Ascending aorta (tissue), 2 donors: ENCODE measurements at places on chromosomes 7 and 10. TPM values are rescaled to one million over a fixed set of nuclear protein-coding genes. Genes with fewer than 3 reads are reported as not detected.

DNA sequence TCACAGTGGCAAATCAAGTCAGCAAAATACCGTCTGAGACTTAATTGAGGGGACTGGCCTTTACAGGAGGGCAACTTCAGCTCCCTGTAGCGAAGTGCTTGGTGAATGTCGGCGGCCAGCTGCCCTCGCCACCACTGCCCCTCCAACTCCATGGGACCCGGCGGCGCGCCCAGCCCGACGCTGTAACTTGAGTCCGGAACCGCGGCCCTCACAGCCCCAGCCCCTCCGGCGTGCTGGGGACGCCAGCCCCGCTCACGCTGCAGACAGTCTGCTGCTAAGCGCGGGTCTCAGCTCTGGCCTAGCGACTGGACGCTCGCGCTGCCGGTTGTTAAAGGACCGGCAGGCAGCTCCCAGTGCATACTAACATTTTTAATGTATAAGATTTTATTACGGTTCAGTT lies 113.4 kb upstream of the NUPR2 start:
- DNase-seq, result no peak

GRCh38 chr10:92290076-92290836 lies 622 bp downstream of the CPEB3 start:
- no peak for DNase-seq

The HTR7 gene
- total RNA-seq, result 1.8 TPM

The RADIL gene
- total RNA-seq, result 42.4 TPM

DNA sequence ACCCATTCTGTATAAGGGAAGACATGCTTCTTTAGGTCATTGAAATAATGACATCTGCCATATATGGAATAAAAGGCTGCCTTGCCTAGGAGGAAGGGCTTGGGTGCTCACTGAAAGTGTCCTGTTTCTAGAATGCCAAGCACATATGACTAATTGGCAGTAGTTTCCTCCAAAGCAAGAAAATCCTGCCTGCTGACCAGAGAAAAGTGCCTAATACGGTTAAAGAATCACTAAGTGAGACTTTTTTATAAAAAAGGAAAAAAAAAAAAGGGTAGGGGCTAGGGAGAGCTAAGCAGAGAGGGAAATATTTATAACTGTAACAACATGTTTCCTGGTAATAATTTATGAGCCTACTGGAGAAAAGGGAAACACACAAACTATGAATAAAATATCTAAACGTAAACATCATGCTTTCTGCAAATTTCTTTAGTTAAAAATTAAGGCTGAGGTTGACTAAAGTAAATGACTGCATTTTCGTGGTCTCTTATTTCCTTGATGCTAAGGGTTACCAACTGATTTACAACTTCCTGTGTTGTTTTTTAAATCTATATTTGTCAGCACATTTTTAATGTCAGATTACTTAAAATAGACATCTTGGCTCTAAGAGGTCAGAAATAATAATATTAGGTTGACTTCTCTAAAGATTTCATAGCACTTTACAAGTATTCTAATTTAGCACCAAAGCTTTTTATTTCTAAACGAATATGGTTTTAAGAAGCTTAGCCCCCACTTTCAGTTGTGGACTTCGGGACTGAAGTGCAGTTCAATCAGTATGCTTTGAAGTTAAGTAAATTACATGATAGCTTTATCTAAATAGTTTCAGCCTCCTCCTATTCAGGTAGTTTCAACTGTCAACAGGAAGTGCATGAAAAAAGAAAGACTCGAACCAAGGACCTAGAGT lies 89.6 kb downstream of the CABCOCO1 start:
- DNase-seq, result no peak

DNA sequence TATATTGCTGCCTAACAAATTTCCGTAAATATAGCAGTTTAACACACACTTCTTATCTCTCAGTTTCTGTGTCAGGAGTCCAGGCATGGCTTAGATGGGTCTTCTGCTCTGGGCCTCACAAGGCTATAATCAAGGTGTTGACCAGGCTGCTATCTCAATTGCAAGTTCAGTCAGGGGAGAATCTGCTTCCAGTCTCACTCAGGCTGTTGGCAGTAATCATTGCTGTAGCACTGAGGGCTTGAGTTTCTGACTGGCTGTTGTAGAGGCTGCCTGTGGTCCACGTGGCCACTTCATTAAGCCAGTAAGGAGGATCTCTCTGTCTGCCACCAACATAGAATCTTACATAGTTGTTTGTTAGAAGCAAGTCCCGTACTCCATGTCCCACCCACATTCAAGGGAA lies 138.4 kb downstream of the ST7 start:
- DNase-seq, result no peak

GRCh38 chr10:97830064-97830463 lies 19.6 kb upstream of the GOLGA7B start:
- DNase-seq, result no peak

GRCh38 chr7:109476409-109476808 lies 906.7 kb downstream of the DNAJB9 start:
- no peak for DNase-seq

- DNase-seq, result no peak
These were observed 256.3 kb upstream of the MINDY3 start for GRCh38 chr10:16116404-16117304.

DNA sequence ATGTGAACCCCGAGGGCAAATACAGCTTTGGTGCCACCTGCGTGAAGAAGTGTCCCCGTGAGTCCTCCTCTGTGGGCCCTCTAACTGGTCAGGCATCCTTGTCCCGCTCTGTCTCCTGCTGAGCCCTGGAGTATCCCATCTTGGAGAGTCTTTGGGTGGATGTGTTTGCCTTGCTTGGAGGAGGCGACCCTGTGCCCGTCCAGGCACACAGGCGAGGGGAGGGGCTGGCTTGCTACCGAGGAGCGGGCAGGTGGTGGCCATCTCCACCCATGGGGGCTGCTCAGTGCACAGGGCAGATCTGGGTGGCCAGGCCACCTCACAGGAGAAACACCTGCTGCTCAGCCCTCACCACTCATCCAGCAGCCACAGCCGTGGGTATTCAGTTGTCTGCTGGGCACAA lies 135.3 kb downstream of the EGFR start:
- no peak for DNase-seq

DNA sequence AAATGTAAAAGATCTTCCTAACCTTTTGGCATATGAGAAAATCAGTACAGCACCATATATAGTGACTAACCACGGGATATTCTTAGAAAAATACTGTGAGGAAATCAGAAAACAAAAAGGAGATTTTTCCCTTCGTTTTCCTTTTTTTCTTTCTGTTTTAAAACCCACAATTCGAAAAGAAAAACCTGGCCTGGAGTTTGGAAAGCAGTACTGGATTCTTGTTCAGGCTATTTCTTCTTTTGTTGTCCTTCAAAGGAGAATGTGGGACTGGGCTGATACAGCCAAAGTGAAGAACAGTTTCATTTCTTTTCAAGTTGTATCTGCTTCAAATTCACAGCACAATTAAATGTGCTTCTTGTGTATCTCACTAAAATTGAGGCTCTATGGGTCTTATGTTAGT lies 156.8 kb upstream of the PHYHIPL start:
- DNase-seq, result no peak

DNA sequence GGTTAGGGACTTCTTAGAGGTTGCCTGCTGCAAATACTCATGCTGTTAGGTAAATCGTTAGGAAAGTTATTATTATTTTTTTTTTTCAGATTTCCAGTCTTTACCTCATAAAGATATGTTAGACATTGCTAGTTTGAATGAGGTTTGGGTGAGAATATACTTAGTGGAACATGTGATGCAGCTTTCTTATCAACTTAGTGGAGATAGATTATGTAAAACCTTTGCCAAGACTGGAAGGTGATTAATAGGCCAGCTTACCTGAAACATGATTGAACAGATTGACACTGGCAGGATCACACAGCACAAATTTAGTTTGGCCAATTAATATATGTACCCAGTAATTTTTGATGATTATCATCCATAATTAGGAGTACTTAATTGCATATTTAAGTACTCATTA lies 32.3 kb downstream of the ADD3 start:
- DNase-seq, result no peak
